ENCODE measurements at places on chromosomes 7 and 10.

DNA sequence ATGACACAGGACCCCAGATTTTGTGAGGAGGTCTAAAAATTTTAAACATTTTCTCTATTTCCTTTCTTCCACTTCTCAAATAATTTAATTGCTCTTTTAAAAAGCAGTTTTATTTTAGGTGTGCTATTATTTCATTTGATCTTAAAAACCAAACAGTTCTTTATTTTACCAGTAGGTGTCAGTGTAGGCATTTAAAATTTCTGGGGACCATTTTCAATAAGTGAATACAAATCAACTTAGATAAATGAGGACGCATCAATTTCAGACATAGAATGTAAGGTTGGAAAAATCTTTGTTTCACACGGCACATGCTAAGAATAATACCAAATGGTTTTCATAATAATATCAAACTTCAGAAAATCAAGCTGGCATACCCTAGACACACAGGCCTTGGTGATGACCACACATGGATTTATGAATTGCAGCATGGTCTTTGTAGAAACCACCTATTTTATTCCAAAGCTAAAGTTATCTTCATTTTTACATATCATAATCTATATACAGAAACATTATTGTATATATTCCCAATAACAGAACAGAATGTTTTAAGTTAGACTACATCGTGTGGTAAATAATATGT is 127.6 kb upstream of the SLC26A5 start:
- DNase-seq: peak; percentile 50

- DNase-seq: no peak
These were observed 49.0 kb downstream of the PIK3AP1 start for GRCh38 chr10:96671211-96671890.

- DNase-seq: peak; percentile 91
These were observed 48.3 kb downstream of the BAIAP2L1 start for GRCh38 chr7:98352621-98353020.

GRCh38 chr10:94673614-94674321 is 9.8 kb upstream of the CYP2C18 start:
- DNase-seq: peak; percentile 10

GRCh38 chr7:135385209-135385608 is 124.7 kb downstream of the CNOT4 start:
- DNase-seq: peak; percentile 88

DNA sequence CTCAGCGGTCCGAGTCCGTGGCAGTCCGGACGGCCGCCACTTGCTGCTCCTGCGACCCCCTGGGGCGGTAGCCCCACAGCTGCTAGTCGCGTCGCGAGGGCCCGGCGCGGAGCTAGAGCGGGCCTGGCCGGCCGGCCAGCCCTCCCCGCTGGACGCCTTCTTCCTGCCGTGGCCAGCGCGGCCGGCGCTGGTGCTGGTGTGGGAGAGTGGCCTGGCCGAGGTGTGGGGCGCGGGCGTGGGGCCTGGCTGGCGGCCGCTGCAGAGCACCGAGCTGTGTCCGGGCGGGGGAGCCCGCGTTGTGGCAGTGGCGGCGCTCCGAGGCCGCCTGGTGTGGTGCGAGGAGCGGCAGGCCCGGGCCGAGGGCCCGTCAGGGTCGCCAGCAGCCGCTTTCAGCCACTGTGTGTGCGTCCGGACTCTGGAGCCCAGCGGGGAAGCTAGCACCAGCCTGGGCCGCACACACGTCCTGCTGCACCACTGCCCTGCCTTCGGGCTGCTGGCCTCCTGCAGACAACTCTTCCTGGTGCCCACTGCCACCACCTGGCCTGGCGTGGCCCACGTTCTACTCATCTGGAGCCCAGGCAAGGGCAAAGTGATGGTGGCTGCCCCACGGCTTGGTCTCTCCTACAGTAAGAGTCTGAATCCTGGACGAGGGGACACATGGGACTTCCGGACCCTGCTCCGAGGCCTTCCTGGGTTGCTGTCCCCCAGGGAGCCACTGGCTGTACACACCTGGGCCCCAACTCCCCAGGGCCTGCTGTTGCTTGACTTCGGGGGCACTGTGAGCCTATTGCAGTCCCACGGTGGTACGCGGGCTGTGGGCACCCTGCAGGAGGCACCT is 631 bp downstream of the HPS6 start:
- peak; percentile 32 for DNase-seq
